Progenitor cell of endocrine pancreas (in vitro differentiated cells): ENCODE measurements at places on chromosomes 16 and 17.
A peak's percentile ranks its signal among the peaks of the same experiment; 100 is the strongest.

DNA sequence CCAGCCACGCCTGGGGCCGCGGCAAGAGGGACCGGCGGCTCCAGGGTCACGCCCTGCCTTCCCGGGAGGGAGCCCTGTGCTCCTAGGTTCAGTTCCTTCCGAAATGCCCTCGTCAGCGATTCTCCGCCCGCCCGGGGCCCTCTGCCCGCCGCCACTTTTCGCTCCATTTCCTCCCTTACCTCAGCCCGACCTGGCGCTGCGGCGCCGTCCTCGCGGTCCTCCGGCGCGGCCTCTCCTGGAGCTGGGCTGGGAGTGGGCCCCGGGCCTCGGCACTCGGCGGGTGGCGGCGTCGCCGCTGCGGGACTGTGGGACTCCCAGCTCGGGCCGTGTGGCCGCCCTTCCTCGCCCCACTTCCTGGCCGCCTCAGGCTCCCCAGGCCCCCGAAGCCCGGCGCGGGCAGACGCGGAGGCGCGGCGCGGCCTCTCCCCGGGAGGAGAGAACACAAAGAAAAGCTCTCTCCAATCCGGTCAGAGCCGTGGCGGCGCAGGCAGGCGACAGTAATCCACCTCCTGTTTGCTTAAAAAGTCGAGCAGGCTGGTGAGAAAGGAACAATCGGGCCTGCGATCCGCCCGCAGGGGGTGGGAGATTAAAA lies 1.6 kb downstream of the BAHCC1 start:
- DNase-seq, result peak; percentile 42

- DNase-seq, result no peak
These were observed 4.3 kb downstream of the BANP start for GRCh38 chr16:87955302-87956097.

GRCh38 chr16:80280557-80280956 lies 260.2 kb upstream of the DYNLRB2 start:
- DNase-seq, result no peak

DNA sequence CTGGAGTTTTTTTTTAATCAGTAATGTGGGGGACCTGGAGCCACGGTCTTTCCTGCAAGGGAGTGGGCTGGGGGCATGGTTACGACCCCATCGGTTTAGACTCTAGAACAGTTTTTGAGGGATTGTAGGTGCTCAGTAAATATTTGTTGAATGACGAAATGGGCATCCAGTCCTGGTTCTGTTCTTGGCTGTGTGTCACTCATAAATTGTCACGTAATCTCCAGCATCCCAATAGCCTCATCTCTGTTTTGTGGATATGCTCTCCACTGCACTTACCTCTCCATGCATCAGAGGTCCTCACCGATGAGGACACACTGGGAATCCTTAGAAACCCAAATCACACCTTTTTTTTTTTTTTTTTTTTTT lies 497 bp upstream of the SLC38A7 start:
- no peak for DNase-seq

- DNase-seq, result no peak
These were observed 35.9 kb upstream of the CHMP6 start for GRCh38 chr17:80955671-80956280.

- no peak for DNase-seq
These were observed 73.7 kb downstream of the USP22 start for GRCh38 chr17:20968913-20969616.

GRCh38 chr17:31704483-31704882 lies 154.6 kb downstream of the COPRS start:
- no peak for DNase-seq

GRCh38 chr17:19370493-19370960 lies 7.8 kb upstream of the MAPK7 start:
- DNase-seq, result no peak

DNA sequence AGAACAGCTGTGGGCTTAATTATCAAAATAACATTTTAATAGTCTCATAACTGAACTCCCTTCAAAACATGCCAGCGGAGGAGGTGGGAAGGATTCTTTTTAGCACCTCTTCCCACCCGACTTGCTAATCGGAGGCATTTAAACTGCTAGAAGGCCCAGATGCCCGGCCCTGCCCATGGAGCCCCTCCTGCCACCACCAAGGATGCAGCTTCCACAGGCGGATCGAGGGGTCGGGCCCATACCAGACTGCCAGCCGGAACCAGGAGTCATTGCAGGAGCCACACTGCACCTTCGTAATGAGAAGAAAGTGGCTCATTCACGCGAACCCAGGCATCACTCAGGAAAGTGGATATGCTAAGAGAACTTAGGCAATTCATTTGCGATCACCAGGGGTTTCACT lies 201.2 kb downstream of the C16orf78 start:
- no peak for DNase-seq

GRCh38 chr17:45998987-45999899 lies at the start of gene STH:
Gene STH, plus strand, starts transcription at chr17:45999250. Its CDS starts 30 bp downstream, at chr17:45999280.
- DNase-seq, result no peak

- no peak for DNase-seq
These were observed 52.0 kb upstream of the SREBF1 start for GRCh38 chr17:17888821-17889220.

- no peak for DNase-seq
These were observed 2.8 kb downstream of the PRKCB start for GRCh38 chr16:23838485-23839142.

DNA sequence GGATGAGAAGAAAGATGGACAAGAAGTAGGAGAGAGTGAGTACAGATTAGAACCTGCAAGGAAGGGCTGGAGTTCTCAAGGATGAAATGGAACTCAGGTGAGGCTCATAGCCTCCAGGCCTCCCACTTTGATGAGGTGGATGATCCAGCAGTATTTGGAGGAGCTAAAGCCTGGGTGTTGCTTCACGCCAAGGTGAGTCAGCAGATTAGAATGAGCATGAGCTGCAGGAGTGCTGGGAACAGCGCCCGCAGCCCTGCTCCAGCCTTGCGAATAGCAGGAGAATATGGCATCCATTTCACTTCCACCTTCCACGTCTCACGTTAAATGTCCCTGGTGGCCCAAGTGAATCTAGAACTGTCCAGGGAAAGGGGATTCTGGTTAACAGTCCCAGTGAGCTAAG lies 94.4 kb upstream of the CPHXL start:
- no peak for DNase-seq

DNA sequence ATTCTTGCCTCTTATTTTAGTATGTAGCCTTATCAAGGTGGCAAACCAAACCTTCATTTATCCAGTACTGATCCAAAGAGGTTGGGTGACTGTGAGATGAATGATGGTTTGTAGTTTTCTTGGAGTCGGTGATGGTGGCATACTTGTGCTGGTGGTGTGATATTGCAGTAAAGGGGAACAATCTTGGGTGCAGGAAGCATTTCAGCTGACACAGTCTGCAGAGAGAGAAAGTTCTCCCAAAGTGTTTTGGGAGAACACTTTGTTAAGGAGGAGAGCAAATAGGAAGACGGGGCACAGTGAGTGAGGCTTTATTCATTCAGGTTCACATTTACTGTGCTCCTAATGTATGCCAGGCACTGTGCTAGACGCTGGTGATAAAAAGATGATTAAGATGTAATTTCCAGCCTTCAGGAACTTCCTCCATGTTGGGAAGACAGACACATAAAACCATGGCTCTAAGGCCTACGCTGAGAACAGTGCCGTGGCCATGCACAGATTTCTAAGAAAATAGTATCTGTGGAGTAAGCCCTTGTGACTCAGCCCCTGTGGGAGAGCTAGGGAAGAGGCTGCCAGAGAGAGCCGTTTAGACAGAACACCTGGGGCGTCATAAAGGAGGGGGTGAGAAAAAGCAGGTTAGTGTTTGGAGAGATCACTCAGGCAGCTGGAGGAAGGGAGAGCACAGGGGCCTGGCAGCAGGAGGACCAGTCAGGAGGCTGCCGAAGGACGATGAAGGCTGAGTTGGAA lies 13.8 kb downstream of the HEATR3 start:
- DNase-seq, result no peak

- DNase-seq, result no peak
These were observed 13.0 kb downstream of the UNC45B start for GRCh38 chr17:35160354-35161201.

GRCh38 chr16:47734987-47735594 lies 274.0 kb downstream of the PHKB start:
- DNase-seq, result no peak

DNA sequence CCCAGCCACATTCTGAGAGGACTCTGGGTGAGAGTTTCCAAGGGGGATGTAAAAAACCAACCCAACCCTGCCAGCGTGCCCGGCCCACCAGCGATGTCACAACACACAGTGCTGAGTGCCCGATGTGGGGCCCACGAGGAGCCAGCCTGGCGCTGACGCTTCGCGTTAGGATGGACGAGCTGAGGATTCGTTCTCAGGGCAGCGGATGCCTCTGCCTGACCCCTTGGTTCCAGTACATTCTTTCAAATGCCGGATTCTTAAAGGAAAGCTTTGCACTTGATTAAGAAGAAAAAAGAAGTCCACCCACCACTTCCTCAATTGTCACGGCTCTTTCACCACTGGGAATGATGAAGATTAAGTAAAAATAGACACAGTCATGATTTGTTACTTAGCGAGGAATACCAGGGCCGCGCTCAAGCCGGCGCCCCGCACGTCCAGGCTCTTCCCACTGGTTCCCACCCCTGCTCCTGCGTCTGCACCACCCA lies 79.4 kb downstream of the IRF8 start:
- no peak for DNase-seq

DNA sequence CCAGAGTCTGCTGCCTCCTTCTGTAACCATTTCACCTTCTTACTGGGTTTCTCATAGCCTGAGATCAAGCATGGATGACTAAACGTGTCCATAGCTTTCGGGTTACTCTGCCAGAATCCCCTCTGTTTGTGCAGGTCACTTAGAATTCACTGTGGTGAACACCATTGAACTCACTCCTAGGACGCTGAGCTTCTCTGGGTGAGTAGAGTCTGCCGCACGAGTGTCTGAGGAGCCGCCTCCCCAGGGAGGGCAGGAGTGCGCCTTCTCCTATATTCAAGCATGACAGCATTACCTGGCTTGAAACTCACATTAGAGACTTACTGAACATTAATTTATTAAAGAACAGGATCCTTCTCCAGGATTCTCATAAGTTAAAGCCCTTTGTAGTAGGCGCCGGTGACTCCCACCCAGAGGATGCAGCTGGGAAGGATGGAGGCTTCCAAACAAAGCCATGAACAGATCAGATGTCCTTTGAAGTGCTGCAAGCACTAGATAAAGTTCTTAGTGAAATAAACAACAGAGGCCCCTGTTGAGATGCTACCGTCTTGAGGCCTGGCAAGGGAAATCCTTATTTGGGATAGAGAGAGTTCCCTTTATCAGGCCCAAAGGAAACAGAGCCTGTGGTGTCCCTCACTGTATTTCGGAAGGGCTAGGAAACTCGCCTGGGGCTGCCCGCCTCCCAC lies 144.6 kb upstream of the PLCG2 start:
- DNase-seq, result no peak

DNA sequence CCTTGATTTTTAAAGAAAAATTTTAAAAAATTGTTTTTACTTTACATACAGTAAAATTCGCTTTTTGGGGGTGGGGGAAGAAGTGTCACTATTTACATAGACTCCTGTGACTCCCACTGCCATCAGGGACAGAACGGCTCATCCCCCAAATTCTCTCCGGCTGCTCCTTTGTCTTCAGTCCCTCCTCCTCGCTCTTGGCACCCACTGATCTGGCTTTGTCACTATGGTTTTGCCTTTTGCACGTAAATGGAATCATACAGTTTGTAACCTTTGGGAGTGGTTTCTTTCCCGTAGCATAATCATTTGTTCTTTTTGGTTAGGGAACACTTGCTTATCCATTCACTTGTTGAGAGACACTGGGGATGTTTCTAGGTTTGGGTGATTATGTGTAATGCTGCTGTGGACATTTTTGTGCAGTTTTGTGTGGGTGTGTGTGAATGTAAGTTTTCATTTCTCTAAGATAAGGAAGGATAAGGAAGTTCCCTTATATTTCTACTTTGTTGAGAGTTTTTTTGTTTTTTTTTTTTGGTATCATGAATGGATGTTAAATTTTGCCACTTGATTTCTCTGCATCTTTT lies 27.4 kb downstream of the RAB11FIP4 start:
- no peak for DNase-seq

GRCh38 chr17:81665205-81666091 lies 957 bp downstream of the OXLD1 start:
- no peak for DNase-seq

DNA sequence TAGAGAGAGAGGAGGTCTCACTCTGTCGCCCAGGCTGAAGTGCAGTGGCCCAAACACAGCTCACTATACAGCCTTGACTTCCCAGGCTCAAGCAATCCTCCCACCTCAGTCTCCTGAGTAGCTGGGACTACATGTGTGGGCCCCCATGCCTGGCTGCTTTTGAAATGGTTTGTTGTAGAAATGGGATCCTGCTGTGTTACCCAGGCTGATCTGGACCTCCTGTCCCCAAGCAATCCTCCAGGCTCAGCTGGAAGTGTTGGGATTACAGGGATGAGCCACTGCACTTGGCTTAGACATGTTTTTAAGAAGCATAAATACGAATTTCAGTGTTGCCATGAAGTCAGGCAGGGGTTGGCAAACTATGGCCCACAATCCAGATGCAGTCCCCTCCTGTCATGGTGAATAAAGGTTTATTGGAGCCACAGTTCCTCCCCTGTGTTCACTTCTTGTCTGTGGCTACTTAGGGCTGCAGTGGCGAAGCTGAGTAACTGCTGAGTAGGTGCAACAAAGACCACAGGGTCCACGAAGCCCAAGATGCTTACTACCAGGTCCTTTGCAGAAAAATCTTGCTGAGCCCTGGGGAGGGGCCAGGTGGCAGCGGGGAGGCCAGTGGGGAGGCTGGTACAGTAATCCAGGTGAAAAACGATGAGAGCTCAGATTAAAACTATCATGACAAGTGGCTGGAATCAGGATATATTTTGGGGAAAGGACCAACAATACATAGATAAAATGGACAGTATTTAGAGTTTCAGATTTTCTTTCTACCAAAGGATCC lies 35.2 kb downstream of the TNFRSF13B start:
- no peak for DNase-seq

- no peak for DNase-seq
These were observed 21.5 kb upstream of the ABCA5 start for GRCh38 chr17:69348429-69348828.

GRCh38 chr17:1958134-1958881 lies 66.8 kb downstream of the RTN4RL1 start:
- DNase-seq, result no peak

GRCh38 chr17:4035081-4035680 lies 70.9 kb upstream of the ATP2A3 start:
- DNase-seq, result no peak

DNA sequence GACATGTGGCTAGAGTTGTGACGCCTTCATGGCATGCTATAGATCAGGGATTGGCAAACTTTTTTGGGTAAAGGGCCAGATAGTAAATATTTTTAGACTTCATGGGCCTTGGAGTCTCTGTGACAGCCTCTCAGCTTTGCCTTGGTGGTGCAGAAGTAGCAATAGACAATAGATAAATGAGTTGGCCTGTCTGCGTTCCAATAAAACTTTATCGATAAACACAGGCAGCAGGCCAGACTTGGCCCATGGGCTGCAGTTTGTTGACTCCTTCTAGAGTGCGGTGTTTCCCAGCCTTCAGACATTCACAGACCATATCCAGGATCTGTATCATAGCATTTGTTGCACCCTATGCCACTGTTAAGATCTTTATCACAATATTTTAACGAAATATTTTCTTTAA lies 76.5 kb downstream of the OR1D5 start:
- DNase-seq, result no peak

DNA sequence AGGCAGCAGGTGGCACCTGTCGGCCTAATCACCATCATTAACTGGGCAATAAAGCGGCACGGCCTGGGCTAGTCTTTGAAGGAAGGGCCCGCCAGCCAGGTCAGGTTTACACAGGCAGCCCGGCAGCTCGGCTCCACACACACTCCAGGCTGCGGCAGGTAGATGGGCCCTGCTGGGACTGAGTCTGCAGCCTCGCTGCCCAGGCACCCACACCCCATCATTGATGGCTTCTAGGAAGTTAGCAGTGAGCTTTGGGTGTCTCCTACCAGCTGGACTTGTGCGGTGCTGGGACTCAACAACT lies 6.8 kb upstream of the FOXN1 start:
- DNase-seq, result no peak
